ENCODE measurements at places on chromosomes 1 and 21.
A peak's percentile ranks its signal among the peaks of the same experiment; 100 is the strongest.

- DNase-seq = no peak
Observed at GRCh38 chr1:173823781-173824314, 625 bp upstream of the DARS2 start.

DNA sequence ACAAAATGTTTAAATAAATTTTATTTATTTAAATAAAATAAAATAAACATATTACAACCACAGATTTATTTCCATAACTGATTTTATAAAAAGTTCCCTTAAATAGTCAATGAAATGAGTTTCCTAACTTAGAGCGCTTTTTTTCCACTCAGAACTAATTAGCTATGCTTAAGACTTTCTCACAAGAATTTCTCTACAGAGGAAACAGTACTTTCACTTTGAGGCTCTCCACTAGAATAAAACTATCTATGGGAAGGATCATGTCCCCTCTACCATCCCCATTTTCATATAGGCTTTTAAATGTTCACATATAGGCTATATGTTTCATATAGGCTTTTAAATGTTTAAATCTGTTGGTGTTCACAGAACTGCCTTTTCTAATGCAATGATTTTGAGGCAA is 40.0 kb upstream of the DPH5 start:
- no peak for DNase-seq

GRCh38 chr1:56056438-56057287 is 522.7 kb downstream of the PLPP3 start:
- DNase-seq = no peak

DNA sequence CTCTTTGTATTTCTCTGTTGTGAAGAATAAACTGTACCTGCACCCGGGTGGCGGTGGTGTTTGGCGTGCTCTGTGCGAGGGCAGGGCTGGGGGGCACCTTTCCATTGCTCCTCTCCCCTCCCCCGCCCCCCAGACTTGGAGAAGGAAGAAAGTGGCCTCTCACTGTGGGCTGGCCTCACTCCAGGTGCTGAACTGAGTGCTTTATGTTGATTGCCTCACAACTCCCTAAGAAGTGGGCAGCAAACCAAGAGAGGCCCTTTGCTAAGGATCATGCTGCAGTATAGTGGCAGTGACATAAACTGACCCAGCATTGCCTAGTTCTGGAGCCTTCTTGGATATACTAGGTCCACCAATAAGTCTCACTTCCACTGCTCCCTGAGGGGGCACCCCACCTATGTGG is 20.2 kb downstream of the A3GALT2 start:
- DNase-seq = no peak

DNA sequence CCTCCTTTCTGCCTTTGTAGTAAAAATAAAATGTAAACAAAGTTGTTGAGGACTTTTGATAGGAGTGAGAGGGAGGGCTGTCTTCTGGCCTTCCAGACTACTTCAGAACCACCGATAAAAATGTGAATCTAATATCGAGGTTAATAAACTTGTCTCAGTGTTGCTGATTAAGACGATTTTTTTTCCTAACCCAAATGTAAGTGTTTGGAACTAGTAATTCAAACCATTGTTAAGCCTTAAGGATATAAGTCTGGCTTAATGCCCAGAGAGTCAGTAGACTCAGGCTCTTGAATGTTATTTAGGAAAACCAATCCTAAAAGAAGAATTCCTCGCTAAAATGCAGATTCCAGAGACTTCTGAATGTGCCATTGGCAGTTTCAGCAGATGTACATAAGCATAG is 356.9 kb downstream of the SIPA1L2 start:
- no peak for DNase-seq

DNA sequence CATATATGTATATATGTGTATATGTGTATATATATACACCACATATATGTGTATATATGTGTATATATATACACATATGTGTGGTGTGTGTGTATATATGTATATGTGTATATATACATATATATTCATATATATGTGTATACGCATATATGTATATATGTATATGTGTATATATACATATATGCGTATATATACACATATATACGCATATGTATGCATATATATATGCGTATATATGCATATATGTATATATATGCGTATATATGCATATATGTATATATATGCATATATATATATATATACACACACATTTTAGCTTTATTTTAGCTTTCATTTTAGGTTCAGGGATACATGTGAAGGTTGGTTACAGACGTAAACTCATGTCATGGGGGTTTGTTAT is 54.8 kb downstream of the PRKACB start:
- no peak for DNase-seq

- no peak for DNase-seq
Observed at GRCh38 chr1:209430821-209431259, 152.7 kb upstream of the CAMK1G start.

DNA sequence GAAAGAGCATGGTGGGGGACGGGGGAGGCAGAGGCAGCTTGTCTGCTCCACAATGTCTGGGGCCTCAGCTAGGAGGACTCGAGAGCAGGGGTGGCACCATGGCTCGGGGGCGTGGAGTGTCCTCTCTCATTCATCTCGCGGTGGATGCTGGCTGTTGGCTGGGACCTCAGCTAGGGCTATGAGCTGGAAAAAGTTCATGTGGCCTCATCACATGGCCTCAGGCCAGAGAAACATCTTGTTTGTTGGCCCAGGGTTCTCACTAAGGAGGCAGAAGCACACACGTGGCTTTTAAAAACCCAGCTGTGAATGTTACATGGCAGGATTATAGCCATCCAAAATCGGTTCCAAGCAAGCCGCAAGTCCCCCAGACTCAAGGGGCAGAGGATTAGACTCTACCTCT is 6.2 kb upstream of the CENPS start:
- DNase-seq = no peak

DNA sequence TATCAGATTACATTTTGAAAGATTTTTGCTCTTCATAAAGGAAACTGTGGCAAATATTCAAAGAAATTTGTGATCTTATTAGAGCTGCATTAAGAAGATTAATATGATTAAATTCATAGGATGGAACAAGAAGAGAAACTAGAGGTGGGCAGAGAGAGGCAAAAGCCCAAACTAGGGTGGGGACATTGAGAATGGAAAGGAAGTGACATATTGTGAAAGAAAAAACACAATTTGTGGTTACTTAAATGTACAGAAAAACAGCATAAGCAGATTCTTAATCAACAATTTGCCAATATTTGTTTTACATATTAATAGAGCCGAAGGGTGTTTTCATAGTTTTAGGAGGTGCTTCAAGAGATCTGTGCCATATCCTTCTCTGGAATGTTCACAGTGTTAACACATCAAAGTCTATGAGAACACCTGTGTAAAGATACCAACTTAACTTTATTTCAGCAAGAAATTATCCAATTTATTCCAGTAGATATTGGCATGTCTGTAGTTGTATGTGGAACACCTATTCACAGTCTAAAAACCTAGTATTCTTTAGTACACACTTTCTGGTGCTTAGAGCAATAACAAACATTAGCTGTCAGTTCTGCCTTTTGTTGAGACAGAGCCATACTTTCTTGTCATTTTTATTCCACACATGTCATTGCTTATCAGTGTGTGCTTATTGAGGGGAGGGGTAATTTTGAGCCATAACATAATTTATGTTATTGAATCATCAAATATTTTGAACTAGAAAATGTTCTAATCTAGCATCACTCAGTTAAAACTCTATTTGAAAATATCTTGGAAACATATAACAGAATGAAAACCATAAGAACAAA is 401.5 kb downstream of the PTPRC start:
- no peak for DNase-seq

DNA sequence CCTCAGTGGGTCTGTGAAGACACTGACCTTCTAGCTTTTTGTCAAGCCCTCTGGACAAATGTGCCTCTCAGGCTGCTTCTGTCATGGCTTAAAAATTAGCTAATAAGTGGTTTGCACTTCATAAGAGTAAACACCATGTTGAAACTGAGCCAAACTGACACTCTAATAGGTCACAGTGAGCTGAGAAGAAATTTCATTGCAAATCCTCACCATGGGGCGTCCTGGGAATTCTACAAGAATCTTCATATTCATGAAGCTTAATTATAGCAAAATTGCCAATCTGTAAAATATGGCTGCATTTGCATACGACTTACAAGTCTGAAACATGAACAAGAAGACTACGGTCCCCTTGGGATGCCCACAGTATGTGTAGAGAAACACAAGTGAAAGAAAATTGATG is 188.6 kb downstream of the DSCAM start:
- DNase-seq = no peak

DNA sequence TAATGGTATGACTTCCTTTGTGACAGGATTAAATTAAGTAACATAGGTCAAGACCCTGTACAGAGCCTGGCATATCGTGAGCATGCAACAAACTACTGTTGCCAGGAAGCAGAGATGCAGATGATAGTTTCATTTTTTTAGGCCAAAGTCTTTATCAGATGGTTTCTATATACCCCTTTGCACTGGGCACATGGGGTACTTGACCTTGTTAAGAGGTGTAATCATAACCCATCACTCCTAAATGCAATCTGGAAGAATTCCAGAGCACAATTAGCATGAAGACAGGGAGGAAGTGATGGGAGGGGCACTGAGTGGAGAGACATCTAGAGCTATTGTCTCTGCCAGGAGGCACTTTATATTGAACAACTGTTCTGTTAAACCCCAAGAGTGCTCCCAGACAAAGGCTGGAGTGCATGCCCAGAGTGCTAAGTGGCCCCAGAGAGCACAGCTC is 22.1 kb downstream of the ZBTB17 start:
- DNase-seq = no peak

GRCh38 chr1:179178950-179179349 is 50.5 kb downstream of the ABL2 start:
- no peak for DNase-seq

DNA sequence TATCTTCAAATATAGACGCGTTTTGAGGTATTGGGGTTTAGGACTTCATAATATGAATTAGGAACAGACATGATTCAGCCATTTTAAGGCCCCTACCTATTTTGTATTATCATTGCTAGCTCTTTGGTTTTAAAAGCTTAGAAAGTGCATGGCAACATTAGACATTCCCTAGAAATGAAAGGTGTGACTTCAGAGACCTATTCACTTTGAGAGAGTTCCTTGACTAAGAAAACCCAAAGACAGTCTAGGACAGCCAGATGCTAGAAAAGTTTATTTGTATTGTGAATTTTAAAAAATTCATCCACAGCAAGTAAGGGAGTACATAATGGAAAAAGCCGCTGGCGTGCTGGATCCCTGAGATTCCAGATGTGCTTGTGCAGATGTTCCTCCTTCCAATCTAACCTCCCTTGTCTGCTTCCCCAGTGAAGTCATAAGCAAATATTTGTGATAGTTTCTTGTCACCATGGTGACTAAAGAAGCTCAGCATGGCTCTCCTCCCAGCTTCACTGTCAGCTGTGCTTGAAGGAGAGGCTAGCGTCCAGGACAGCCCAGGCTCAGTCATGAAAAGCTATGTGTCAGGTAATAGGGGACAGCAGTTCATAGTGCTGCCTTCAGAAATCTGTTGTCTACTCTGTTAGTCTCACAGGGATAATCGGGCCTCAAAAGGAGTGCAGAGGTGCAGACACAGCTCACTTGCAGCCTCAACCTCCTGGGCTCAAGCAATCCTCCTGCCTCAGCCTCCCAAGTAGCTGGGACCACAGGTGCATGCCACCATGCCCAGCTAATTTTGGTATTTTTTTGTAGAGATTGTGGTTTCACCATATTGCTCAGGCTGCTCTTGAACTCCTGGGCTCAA is 34.8 kb downstream of the KPNA6 start:
- no peak for DNase-seq

GRCh38 chr1:177596485-177596884 is 373.4 kb downstream of the SEC16B start:
- no peak for DNase-seq

GRCh38 chr1:29966526-29967045 is 730.3 kb downstream of the PTPRU start:
- no peak for DNase-seq

- DNase-seq = no peak
Observed at GRCh38 chr1:143721024-143721373, 250.8 kb downstream of the FAM72C start.

DNA sequence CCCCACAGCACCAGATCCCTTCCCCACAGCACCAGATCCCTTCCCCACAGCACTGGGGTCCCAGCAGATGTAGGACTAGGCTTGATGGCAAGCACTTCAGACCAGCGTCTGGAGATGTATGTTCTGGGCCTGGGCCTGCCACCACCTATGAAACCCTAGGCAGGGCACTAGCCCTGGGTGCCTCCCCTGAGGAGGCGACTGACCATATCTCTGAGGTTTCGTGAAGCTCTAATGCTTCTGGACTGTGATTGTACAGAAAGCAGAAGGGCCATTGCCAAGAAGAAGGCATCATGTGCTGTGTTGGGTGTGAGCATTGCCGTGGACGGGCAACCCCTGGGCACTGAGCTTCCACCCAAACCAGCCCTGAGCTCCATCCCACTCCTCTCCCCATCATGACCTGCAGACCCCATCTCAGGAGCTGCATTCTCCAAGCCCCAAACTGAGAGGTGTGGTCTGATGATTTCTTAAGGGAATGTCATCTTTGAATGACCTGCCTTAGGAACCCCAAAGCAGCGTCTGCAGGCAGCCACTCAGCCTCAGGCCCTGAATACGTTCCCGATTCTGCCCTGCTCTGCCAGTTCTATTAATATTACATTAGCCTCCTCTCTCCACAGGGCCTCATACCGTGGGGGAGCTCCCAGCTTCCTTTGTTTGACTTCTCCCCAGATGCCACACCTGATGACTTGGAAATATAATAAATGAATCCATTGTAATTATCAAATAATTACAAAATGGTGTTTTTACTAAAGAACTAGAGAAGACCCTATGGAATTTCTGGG is 163.4 kb downstream of the TRIM33 start:
- no peak for DNase-seq

- peak; percentile 40 for DNase-seq
Observed at GRCh38 chr1:37434292-37435225, 39.8 kb upstream of the ZC3H12A start.

DNA sequence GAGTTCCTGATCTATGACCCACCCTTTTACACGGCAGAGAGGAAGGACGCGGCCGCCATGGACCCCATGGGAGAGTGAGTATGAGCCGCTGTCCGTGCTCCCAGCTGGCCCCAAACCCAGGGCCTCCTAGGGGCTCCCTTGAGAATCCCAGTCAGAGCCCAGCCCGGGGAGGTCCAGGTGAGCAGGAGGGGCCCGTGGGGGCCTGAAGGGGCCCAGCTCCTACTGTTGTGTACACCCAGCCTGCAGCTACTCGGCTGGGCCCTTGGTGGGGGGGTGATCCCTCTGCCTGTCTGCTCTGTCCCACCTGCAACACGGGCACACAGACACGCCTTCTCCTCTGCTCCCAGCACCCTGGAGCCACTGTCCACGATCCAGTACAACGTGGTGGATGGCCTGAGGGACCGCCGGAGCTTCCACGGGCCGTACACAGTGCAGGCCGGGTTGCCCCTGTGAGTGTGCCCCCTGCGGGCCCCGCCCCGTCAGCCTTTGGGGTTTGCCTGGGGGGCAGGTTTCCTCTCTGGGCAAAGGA is 28.6 kb upstream of the LRRC3 start:
- no peak for DNase-seq

GRCh38 chr1:45822644-45823043 is 19.2 kb downstream of the MAST2 start:
- no peak for DNase-seq

Data from NCI-H526 (cell line).